ENCODE measurements at places on chromosomes 7 and 10.

DNA sequence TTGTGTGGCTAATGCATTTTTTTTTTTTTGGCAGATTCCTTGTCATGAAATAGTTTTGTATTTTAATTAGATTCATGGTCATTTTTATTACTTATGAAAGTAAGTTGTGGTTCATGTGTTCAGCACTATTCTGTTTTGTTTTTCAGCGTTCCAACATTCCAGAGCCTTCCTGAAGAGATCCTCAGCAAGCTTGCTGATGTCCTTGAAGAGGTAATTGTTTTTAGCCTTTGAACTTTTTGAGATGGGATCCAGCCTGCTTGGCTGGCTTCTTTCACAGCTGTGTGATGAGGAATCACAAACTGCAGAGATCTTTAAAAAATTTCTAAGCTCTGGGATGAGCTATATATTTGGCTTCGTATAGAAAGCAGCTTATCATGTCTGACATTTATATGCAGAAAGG lies 208.0 kb upstream of the CSTF2T start:
- no peak for DNase-seq

DNA sequence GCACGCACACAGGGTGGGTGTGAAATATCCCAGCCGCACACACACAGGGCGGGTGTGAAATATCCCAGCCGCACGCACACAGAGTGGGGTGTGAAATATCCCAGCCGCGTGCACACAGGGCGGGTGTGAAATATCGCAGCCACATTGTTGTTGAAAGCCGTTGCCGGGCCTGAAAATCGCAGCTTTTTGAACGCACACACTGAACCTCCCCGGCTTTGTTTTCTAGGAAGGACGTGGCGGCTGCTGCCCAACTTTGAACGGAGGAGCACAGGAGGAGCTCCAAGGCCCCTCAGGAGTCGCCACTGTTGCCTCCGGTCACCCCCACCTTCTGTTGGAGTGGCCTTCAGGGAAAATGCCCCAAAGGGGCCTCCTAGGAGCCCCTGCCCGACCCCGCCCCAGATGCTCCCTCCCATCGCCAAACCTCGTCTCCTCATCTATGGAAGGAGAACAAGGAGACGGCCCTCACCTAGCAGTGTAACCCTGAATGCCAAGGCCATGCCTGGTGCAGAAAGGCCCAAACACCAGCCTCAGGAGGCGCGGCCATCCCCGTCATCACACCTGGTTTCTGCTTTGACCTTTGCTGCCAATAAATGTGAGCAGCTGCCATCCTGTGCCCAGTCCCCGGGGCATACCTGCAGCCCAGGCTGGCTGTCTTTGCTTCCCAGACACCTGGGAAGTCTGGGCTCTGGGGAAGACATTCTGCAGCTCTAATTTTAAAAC lies 318.6 kb downstream of the PTPRN2 start:
- no peak for DNase-seq

- DNase-seq: no peak
These were observed 35.7 kb downstream of the SEMA3E start for GRCh38 chr7:83613232-83613631.

DNA sequence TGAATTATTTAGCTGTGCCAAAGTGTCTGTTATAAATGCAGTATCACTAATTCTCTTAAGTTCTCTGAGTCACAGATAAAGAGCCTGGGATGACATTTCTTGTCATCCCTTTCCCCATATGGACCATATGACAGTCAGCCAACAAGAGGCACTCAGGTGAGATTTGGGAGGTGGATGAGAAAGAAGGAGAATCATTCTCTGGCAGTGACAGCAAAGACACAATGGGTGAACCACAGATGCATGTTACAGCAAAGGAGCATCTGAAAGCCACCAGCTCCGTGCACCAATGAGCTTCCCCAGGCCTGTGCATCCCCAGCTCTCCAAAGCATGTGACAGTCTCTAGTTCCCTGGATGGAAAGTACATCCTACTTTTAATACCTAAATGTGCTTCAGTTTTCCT lies 10.8 kb downstream of the GIMAP6 start:
- no peak for DNase-seq

Measured in GM19239 (cell line).